ENCODE measurements at places on chromosomes 12 and 14. TPM values are rescaled to one million over a fixed set of nuclear protein-coding genes. Genes with fewer than 3 reads are reported as not detected.

The VRTN gene
- not detected for total RNA-seq

The PPP1R36 gene
- total RNA-seq, result 0.32 TPM

The PTPRR gene
- 2.0 TPM for total RNA-seq

The ALX1 gene
- total RNA-seq, result not detected

The PPM1H gene
- total RNA-seq, result 1.3 TPM

The NYNRIN gene
- 14.3 TPM for total RNA-seq

The SMCO2 gene
- total RNA-seq, result not detected

The TMEM121 gene
- 10.3 TPM for total RNA-seq

The GALNT8 gene
- not detected for total RNA-seq

The HOXC9 gene
- total RNA-seq, result not detected

The PLBD1 gene
- under 0.01 TPM for total RNA-seq

The TAS2R31 gene
- 5.2 TPM for total RNA-seq

The LHX5 gene
- total RNA-seq, result not detected

The DAO gene
- total RNA-seq, result not detected

The KLRD1 gene
- total RNA-seq, result 0.30 TPM

The TOMM20L gene
- total RNA-seq, result not detected

The C3AR1 gene
- total RNA-seq, result 0.15 TPM

The TCL1B gene
- total RNA-seq, result not detected

The SIX1 gene
- 0.97 TPM for total RNA-seq

The RAB15 gene
- total RNA-seq, result 6.2 TPM

The AKAP3 gene
- total RNA-seq, result 0.97 TPM

The CPNE6 gene
- total RNA-seq, result not detected

The TDRD9 gene
- 1.3 TPM for total RNA-seq

The ADAM21 gene
- 0.30 TPM for total RNA-seq

The CD163L1 gene
- 5.8 TPM for total RNA-seq
